ENCODE measurements at places on chromosomes 6 and 20.

- no peak for DNase-seq
These were observed 229.1 kb downstream of the PLCB1 start for GRCh38 chr20:8361006-8361652.

DNA sequence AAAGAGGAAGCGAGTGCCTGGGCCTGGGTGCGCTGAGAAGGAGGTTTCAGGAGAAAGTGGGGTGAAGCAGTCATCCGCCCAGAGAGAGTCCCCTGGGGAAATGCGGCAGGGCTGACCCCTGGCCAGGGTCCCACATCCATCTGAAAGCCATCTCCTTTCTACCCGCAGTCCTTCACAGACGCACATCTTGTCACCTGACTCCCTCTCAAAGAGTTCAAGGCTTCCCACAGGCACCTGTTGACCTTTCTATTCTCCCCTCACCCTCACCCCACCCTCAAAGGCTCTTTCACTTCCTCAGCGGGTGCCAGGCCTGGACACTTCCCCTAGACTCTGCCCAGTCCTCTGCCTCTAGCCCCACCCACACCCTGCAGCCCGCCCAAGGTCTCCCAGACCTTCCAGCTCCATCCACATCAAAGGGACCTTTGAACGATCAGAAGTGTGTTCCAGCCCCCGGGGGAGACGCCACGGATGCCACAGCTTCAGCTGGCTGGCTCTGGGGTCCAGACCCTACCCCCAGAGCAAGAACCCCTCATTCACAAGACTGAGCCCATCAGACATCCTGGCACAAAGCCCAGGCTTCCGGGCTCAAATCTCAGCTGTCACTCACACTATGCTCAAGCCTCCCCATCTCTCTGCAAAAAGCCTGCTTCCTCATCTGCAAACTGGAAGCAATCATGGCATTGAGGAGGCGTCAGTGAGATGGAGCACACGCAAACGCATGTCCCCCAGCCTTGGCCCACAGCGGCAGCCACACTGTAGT lies 2.1 kb downstream of the CTSZ start:
- DNase-seq = peak; percentile 95

DNA sequence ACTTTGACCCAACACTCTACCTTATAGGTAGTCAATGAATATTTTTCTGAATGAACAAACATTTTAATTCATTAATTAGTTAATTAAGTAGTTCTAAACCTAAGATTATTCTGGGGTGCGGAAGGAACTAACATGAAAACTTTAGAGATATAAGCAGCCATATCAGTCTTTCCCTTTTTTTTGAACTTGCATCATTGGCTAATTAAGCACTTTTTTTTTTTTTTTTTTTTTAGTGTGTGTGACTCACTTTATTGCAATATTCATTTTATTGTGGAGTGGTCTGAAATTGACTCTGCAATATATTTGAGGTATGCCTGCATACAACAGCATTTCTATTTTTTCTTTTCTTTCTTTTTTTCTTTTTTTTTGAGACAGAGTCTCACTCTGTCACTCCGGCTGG lies 21.8 kb upstream of the AMD1 start:
- DNase-seq = no peak

- DNase-seq = no peak
These were observed 34.7 kb downstream of the AFDN start for GRCh38 chr6:167861424-167861823.

DNA sequence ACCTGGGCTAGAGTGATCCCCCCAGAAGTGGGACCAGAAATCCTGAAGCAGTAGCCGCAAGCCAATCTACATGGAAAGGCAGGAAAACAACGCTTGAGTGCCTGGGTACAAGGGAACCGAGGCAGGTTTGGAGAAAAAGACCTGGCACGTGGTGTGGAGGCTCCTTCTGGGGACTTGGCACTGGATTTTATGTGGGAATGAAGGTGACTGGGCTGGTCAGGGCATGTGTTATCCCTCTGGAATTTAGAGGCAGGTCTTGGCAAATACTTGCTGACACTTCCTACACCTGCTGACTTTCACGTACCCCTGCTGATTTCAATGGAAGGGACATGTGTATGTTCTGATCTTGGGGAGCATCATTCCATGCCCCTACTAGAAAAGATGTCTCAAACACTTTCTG lies 25.0 kb upstream of the FAM217A start:
- no peak for DNase-seq

GRCh38 chr6:149031859-149032598 lies 285.2 kb downstream of the UST start:
- peak; percentile 27 for DNase-seq

- no peak for DNase-seq
These were observed 55.5 kb upstream of the BCLAF1 start for GRCh38 chr6:136345145-136345544.

- DNase-seq = peak; percentile 4
These were observed 659 bp downstream of the SLC35F1 start for GRCh38 chr6:117907601-117908245.
